Aorta (tissue), 5 donors: ENCODE measurements at places on chromosomes 4 and X. TPM values are rescaled to one million over a fixed set of nuclear protein-coding genes. Genes with fewer than 3 reads are reported as not detected.

DNA sequence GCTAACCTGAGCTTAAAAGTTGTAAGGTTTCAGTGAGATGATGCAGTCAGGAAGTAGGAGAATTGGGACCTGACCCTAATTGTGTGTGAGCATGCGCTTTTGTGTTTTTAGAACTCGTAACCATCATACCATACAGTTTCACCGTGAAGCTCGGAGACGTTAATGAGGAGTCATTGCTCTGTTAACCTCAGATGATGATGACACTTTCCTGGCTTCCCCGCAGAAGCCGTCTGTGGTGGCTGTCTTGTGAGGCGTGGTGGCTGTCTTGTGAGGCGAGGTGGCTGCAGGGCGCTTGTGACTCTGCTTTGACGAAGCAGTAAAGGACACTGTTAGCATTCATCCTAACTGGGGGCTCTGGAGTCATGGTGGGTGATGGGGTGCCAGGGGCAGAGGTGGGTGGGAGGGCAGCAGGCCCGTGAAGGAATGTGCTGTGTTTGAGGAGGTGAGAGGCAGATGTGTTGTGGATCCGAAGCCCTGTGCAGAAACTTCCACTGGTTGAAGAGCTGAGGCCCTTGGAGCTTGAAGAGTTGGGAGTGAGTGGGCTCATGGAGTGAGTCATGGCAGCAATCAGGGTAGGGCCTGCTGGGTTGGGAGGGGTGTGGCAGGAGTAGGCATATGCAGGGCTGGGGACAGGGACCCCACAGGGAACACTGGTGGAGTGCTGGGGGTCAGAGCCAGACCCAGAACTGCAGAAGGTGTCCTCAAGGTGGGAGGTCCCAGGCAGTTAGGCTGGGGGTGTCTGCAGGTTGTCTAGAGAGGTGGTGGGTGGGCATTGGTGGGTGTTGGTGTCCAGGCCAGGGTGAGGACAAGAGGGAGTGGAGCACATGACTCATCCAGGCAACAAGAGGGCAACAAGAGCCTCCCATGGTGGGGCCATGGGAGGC is 57.4 kb downstream of the NSD2 start:
- no peaks in the 10 kb centered on the region for H3K4me1 ChIP-seq
- no peak overlapping the region for H3K4me3 ChIP-seq
- no peaks in the 10 kb centered on the region for H3K27me3 ChIP-seq
- no peak overlapping the region for H3K27ac ChIP-seq
- no peak for DNase-seq

GRCh38 chrX:149003863-149004660 is 501.0 kb downstream of the IDS start:
- DNase-seq = no peak
- H3K36me3 ChIP-seq = no peaks in the 10 kb centered on the region
- H3K27ac ChIP-seq = no peak overlapping the region
- H3K27me3 ChIP-seq = no peaks in the 10 kb centered on the region
- H3K4me3 ChIP-seq = no peak overlapping the region
- H3K4me1 ChIP-seq = no peaks in the 10 kb centered on the region

DNA sequence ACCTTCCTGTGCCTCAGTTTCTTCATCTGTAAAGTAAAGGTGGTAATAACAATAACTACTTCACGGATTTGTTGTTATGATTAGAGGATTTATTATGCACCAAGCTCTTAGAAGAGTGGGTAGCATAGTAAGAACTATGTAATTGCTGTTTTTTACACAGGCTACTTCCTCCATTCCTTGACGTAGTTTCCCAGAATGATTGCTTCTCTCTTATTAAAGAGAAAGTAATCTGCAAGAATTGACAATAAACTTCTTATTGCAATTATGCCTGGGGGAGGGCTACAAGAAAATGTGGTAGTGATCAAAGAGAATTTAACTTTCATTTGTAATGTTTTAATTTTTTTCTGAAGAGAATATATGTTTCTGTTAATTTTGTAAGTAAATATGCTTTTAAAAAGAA is 238.7 kb downstream of the GASK1B start:
- no peaks in the 10 kb centered on the region for H3K27me3 ChIP-seq
- H3K4me3 ChIP-seq = no peak overlapping the region
- DNase-seq = no peak
- H3K36me3 ChIP-seq = no peaks in the 10 kb centered on the region
- H3K4me1 ChIP-seq = no peaks in the 10 kb centered on the region
- H3K27ac ChIP-seq = no peak overlapping the region

Gene MXRA5
- polyA plus RNA-seq = not detected

GRCh38 chr4:54539500-54540029 is 118.2 kb upstream of the KIT start:
- H3K36me3 ChIP-seq = no peaks in the 10 kb centered on the region
- DNase-seq = peak; percentile 89
- H3K4me3 ChIP-seq = peak overlapping the region; percentile 8
- H3K27ac ChIP-seq = no peak overlapping the region
- H3K4me1 ChIP-seq = no peaks in the 10 kb centered on the region

Gene CTAG1A
- polyA plus RNA-seq = not detected

GRCh38 chr4:110867251-110867960 is 244.5 kb upstream of the PITX2 start:
- H3K4me3 ChIP-seq = no peak overlapping the region
- H3K36me3 ChIP-seq = no peaks in the 10 kb centered on the region
- no peaks in the 10 kb centered on the region for H3K4me1 ChIP-seq
- no peak overlapping the region for H3K27ac ChIP-seq
- DNase-seq = no peak

DNA sequence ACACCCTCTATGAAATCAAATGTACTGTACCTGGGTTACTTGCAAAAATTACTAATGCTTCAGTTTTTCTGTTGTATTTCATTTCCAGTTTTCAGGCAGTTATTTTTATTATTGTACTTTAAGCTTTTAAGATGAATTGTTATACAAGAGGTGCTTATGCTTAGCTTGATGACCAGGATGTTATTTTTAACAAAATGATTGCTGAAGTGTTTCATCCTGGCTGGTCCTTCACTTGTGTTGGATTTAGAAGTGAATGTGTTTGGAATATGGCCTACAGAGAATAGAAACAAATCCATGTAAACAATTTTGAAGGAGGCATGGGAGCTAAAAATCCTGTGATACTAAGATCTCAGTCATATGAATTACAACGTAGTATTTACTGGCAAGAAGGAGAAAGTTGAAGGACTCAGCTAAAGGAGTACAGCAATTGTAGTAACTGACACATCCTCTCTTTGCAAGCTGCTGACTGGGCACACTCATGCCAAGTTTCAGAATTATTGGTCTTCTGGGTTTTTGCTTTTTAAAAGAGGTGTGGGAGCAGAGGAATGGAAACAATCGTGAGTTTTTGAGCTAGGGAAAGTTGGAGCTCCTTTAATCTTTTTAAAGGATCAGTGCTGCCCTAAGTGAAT is 9.2 kb downstream of the UBE2A start:
- no peaks in the 10 kb centered on the region for H3K27me3 ChIP-seq
- no peak overlapping the region for H3K4me3 ChIP-seq
- no peak for DNase-seq
- no peaks in the 10 kb centered on the region for H3K36me3 ChIP-seq
- H3K4me1 ChIP-seq = no peaks in the 10 kb centered on the region

DNA sequence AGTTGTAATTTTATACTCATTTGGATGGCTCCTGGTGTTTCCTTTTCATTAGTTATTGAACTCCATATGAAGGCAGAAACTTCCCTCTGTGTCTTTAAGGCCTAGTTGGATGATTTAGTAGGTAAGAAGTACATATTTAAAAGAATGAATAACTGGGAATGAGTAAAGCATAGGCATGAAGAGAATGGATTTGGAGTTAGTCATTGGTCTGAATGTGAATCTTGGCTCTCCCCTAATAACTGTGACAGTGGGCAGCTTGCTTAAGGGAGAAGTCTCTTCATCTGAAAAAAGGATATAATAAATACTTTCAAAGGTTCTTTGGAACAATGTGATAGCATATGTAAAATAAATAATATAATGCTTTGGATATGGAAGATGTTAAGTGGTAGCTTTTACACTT is 13.2 kb downstream of the SNX25 start:
- H3K27me3 ChIP-seq = no peaks in the 10 kb centered on the region
- H3K36me3 ChIP-seq = no peaks in the 10 kb centered on the region
- no peak overlapping the region for H3K4me3 ChIP-seq
- H3K4me1 ChIP-seq = peaks cover 9% of the 10 kb centered on the region

Gene SMARCA1
- polyA plus RNA-seq = 18.9 TPM
